Stimulated activated CD4-positive, alpha-beta T cell treated with anti-CD3 and anti-CD28 coated beads, Interleukin-2, amount 100 ng/mL, for 48 hours (primary cell): ENCODE measurements at places on chromosomes 3 and 15.

GRCh38 chr3:97711654-97712053, 52.9 kb upstream of the ARL6 start:
- DNase-seq = no peak

DNA sequence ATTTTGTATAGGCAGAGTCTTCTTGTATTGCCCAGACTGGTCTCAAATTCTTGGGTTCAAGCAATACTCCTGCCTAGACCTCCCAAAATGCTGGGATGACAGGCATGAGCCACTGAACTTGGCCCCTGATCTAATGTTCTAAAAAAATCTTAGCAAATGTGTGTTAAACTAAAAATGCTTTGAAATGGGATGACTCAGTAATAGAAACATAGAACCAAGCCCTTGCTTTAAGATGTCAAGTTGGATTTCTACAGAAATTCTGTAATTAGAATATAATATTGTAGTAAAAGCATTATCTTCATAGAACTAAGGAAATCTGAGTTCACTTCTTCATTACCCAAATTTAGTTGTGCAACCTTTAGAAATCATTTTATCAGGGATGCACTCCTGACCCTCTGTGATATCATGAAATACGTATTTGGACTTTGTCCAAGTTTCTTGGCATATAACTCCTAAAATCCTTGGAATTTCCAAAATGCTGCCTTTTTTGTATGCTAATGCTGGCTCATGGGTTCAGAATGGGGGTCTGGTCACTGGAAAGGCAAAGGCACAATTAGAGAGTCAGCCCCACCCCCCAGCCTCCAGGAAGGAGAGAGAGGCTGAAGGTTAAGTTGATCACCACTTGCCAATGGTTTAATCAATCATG, 217.3 kb downstream of the TP63 start:
- no peak for DNase-seq

GRCh38 chr3:36597422-36597821, 166.9 kb downstream of the DCLK3 start:
- DNase-seq = no peak

DNA sequence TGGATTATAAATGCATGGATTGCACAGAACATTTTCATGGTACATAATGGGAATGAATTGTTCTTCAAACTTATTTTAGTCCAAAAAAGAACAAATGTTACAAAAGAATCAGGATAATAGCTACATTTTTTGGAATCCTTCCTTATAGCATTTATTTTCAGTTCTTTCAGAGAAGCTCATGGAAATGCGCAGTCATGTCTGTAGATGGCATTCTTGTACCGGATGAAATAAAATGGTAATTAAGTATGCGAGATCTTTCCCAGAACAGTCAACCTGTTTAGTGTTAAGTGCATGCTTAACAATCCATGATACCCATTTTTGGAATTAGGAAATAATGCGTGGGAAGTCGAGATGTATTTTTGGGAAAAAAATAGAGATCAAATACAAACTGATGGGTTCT, 38.2 kb upstream of the GOLGA8B start:
- no peak for DNase-seq

- peak; percentile 40 for DNase-seq
Measured at GRCh38 chr15:84982301-84982920, 755 bp downstream of the PDE8A start.

- no peak for DNase-seq
Measured at GRCh38 chr15:61459785-61460707, 230.9 kb upstream of the RORA start.

- DNase-seq = no peak
Measured at GRCh38 chr15:90571063-90571541, 41.4 kb downstream of the CRTC3 start.

DNA sequence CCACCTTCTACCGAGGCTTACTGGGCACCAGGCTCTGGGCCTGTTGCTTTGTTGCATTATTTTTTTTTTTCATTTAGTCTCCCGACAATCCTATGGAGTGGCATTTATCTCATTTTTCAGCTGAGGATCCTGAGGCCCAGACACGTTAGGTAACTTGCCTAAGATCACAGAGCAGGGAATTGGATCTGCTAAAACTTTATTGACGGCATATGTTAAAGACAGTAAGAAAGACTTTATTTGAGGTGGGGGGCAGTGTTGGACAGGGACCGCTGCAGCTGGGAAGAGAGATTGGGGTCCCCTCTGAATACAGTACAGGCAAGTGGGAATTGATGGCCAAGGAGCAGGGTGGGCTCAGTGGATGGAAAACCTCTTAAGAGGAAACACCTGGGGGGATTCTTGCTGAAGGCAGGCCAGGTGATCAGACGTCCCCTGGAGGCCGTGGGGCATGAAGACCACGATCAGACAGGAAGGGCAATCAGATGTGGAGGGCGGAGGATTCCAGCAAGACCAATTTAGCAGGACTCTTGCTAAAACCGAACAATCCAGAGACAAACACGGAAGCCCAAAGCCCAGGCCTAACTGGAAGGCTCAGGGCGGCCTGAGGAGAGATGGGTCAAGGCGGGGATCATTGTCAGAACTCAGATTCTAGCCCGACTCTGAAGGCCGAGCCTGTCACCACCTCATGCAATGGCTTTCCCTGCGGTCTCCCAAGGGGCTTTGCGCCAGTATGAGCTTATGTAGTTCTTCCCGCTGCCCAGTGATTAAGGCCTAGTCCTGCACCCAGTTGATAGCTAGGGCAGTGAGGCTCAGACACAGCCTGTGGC, 53.7 kb downstream of the RGMA start:
- DNase-seq = no peak

DNA sequence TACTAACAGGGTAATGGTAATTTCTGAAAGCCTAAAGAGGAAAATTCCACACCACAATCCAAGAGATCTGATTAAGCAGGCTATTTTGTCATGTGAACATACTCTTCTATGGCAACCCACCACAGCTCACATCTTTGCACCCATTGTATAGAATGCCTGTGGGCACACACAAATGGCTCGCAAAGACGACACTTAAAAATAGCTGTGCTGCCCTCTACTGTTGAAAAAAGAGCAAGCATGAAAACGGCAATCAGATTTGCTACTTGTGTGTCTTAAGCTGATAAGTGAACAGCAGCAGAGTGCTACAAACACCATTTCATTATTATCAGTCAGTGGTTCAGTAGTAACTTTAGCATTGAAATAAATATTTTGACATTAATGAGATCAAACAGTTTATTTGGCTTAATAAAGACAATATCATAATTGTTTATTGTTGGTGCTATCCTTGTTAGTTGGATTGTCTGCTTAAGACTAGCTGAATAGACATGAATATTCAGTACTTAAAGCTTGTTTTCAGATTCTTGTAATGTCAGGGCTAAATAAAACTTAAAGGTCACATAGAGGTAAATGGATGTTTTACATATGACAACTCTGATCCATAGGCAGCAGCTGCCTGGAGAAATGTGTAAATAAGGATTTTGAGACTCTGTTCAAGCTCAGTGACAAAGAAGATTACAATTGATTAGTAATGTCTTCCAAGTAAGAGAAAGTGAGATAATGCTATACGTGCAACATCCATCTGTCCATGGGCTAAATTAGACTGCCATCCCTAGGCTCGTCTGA, 199.1 kb downstream of the LRRN1 start:
- peak; percentile 14 for DNase-seq

DNA sequence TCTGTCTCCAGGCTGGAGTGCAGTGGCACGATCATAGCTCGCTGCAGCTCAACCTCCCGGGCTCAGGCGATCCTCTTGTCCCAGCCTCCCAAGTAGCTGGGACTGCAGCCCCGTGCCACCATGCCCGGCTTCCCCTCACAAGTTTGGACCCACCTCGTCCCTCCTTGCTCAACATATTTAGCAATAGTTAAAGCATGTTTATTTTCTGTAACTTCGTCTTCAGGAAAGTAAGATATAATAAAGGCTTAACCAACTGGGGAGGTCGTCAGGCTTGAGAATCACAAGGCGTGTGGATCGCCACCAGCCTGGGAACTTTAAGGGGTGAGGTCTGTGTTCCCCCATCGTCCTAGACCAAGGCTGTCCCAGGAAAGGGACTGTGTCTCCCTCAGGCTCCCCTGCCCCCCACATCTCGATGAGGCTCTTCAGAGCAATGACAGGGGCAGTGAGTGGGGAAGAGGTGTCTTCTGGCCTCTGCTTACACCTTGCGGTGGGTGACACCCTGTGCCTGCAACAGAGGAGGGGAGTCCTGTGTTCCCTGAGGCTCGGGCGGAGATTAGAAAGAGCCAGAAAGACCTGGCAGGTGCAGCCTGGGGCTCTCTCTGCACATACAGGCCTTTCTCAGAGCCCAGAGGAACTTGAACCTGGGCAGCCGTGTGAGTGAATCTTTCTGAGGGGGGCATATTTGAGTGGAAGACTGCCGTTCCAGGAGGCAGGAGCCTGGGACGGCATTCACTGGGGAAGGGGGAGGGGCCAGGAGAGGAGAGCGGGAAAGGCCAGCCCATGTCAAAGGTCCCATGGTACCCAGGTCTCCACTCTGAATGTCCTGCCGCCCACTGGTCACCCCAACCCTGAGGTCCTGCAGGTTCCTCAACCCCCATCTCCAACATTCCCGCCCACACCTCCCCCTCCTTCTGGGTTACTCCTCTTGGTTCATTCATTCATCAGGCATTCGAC, 152.3 kb downstream of the SMAD6 start:
- no peak for DNase-seq

DNA sequence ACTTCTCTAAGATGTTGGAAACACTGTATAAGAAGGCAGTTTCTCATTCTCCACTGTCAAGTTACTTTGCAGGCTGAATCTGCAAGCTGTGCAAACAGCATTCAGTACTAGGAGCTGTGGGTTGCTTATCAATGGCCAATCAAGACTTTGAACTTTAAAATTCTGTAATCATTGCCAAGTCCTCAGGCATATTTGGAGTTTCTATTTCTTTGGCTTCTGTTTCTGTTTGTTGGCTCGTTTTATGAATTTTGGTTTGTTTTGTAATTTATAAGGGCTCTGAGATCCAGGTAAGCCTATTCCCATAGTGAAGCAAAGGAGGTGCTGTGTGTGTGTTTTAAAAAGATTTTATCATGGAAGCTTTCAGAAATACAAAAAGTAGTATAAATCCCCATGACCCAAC, 32.1 kb downstream of the TLNRD1 start:
- DNase-seq = no peak

- DNase-seq = no peak
Measured at GRCh38 chr3:94548581-94549316, 485.9 kb downstream of the NSUN3 start.

GRCh38 chr15:92505611-92506010, 111.9 kb downstream of the ST8SIA2 start:
- DNase-seq = no peak

DNA sequence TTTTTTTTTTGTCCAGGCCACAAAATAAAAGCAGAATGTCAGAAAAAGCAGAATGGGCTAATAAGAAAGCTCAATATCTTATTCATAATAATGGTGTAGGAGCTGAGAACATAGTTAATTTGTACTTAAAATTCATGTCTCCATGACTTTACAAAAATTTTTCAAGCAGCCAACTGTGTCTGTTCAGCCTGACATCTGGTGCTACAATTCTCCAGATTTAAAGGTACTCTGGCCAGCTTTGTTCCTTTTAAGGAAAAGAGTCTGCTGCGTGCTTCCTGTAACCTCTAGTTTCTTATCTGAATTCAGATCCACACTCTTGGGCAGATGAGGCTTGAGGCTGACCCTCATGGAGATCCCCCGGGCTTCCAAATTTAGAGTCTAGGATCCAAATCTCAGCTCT, 8.7 kb upstream of the RFX7 start:
- no peak for DNase-seq

GRCh38 chr3:129060276-129061022, at the start of gene GP9:
Gene GP9, plus strand, starts transcription at chr3:129060779. Its CDS starts 961 bp downstream, at chr3:129061740.
- DNase-seq = no peak

DNA sequence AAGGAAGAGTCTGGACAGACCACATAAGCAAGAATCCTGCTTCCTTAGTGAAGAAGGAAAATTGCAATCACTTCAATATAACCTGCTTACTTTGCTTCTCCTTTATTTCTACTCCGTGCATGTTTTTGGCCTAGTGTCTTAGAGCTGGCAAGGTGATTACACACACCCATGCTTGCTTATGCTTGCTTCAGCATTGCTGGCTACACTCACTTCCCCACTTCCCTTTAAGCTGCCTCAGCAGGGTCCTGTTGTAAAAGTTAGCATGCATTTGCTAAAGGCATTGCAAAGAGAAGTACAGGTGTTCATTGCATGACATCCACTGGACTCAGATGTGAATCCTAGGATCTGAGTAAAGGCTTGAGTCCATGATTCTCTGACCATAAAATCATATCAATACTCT, 47.5 kb upstream of the STT3B start:
- DNase-seq = no peak

DNA sequence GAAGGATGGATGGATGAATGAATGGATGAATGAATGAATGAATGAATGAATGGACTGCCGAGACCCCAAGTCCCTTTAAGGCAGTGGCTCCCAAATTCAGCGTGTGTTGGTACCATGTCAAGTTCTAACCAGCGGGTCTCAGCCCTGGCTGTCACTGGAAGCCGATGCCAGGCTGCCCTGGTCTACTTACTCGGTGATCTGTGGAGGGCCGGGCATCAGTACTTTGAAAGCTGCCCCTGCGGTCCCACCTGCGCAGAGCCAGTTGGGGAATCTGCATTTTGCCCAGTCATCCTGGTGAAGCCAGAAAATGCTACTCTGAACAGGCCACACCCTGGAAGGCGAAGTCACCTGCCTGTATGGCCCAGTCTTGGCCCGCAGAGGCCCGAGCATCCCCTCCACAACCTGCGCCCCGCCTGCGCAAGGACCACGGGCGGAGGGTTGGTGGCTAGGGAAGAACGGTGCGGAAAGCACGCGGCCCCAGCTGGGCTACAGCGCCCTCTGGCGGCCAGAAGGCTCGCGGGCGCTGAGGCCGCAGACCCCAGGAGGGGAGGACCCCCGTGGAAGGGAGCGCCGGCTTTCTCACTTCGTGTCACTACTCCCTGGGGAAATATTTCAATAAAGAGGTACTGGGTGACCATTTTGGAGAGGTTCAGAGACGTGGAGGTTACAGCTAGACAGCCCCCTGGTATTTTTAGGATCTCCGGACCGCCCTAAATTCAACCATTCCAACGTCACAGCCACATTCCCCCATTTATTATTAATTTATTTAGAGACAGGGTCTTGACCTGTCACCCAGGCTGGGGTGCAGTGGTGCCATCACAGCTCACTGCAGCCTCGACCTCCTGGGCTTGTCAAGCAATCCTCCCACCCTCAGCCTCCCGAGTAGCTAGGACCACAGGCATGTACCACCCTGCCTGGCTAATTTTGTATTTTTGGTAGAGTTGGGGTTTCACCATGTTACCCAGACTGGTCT, 34.9 kb downstream of the PRKCD start:
- DNase-seq = peak; percentile 65

DNA sequence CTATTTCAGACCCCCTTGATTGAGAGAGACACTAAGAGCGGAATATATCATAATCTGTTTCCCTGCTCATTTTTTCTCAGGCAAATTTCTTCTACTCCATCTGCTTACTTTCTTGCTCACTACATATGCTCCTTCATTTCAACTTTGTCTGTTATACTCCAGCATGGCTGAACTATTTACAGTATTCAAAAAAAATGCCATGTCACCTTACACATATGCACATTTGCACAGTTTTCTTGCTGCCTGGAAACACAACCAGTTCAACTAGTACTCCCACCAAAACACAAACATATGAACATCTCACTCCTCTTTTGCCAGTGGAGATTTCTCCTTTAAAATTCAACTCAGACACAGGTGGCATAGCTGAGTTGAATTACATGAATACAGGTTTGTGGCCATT, 1142.1 kb upstream of the CADM2 start:
- DNase-seq = no peak
